ENCODE measurements at places on chromosomes 5 and 9.

DNA sequence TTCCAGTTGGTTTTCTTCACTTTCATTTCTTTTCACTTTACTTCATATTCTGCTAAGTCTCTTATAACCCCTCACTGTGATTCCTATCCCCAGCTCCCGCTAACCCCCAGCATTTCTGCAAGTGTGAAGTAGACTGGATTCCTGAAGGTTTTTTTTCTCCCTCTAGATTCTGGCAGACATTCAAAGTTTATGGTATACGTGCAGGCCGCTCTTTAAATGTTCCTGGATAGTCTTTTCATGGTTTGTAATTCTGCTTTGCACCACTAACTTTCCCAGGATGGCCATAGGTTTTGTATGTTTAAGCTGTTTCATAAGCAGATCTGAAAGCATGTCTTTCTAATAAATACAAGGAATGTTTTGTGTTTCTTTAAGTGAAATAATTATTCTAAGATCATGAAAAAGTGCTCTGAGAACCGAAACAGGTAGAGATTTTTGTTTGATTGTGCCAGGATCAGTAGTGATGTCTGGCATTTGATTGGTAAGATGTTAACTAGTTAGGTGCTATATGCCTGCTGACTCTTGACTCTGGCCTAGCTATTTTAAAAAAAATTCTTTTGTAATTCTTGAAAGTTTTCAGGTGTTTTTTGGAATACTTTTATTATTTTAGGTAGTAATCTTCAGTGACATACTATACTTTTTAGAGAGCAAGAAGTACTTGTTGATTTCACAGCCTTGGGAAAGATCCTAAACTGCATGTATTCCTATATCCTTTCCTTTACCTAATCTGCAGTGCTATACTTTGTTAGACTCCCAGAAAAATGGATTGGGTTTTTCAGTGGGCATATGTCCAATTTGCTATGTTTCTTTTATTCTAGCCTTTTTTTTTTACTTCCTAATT, 29.7 kb downstream of the CNOT6 start:
- DNase-seq, result no peak

DNA sequence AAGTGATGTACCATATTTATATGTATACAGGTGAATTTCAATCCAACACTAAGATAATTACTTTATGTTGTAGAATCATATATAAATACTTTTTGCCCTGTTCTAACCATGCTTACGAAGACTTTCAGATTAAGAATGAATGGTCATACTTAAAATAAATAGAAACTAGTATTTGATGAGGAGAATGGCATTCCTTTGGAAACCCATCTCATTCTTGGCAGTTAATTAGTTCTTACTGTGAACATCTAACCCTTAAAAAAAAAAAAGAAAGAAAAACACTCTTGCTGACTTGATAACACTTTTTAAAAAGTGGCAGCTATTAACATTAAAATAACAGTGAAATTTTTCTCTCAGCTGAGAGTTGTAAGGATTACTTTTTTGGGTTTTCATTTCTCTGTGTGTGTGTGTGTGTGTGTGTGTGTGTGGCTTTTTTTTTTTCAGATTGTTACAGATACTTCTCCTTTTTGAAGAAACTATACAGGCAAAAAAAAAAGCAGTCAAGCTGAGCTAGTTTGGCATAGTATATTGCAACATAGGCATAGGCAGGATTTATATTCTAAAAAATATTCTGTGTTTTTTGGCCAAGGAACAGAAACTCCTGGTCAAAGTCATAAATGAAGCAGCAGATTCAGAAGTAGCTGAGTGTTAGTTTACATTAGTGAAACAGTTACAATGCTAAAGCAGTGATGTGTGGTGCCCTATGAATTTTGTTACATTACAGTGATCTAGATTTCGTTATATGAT, 163.5 kb downstream of the CD180 start:
- DNase-seq, result no peak

DNA sequence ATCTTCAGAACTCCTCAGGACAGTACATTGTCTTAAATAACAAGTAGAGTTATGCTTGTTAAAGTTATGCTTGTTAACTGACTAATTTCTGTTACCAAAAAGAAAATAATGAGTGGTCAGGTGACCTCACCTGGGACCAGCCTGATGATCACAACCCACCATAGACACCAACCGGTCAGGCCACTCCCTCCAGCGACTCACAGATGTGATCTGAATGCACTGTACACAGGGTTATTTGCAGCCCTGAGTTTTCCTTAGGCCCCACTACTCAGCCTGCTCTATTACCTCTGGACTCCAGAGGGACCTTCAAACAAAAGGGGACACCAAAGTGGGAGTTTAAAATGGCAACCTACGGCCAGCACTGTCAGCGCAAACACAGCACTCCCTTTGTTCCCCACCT, 55.3 kb downstream of the ARSB start:
- DNase-seq, result no peak

DNA sequence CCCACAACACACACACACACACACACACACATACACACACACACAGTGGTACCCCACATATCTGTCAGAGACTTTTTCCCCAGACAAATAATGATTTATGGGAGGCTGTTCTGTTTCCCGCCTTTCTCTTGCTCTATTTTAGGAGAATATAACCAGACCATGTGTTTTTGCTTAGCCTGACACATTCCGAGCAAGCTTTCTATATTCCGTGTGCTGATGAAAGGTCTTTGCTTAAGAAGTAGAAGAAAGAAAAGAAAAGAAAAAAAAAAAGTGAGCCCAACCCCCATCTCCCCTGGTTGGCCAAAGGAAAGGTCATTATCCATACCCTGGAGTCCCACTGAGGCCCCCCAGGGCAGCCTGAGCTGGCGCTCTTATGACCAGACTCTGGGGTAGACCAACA, 338.6 kb downstream of the SLIT3 start:
- no peak for DNase-seq

DNA sequence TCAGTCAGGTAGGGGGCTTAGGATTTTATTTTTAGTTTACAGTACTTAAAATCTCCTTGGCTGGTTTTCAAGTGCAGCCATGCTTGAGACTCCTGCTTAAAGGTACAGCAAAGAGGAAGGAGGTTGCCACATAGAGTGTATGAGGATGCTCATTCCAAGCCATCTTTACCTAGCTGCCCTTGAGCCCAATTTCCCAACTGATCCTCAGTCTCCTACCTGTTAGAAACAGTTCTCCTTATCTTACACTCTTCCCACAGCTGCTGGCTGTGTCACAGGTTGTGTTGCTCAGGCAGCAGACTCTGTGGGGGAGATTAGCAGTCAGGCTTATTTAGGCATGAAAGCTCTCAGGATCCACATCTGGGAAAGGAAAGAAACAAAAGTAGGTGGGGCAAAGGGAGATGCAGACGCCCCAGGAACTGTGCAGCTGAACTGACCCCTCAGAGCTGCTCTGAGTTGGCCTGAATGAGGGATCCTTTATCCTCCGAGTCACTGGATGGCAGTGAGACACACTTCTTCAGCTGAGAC, 95.1 kb downstream of the NMUR2 start:
- no peak for DNase-seq
